ENCODE measurements at places on chromosomes 12 and 14.

GRCh38 chr14:100428727-100429126, 105.6 kb downstream of the SLC25A47 start:
- DNase-seq = no peak

DNA sequence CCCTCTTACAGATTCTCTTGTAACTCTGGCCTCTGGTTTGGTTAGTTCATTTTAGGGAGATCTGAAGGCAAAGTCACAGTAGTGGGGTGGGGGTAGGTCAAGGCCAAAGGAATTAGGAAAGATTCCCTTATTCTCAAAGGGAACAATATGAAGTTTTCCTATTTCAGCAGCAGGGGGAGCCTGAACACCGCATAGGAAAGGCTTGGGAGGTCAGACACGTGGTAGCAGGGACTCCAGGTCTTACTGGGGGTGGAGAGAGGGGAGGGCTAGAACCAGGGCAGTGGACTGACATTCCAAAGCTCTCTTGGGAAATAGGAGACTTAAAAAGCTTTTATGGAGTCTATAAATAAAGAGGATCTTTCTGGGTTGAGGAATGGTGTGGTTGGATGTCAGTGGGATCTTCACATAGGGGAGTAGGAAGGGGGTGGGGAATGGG, 1.3 kb downstream of the ZC3H10 start:
- no peak for DNase-seq

DNA sequence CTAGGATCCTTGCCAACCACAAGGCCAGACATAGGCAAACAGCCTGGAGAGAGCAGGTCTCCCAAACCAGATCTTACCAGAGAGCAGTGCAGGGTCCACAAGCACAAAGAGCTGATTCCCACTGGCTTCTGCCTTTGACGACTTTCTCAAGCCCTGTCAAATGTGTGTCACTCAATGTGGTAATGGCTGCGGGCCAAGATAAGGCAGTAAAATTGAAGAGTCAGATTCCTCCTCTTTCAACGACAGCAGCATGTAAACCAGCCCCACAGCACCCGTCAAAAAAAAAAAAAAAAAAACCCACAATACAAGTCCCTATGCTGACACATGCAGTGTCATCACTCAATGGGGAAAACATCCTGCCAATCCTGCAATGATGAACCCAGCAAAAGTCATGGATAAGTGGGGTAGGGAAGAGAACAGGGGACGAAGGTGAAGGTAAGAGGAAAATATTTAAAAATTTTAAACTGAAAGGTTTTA, at the start of gene STON2:
Gene STON2 (minus strand): TSS at position 123 of the 477 bp plus-strand sequence. CDS start 1,942 bp downstream, outside the sequence.
- DNase-seq = no peak

DNA sequence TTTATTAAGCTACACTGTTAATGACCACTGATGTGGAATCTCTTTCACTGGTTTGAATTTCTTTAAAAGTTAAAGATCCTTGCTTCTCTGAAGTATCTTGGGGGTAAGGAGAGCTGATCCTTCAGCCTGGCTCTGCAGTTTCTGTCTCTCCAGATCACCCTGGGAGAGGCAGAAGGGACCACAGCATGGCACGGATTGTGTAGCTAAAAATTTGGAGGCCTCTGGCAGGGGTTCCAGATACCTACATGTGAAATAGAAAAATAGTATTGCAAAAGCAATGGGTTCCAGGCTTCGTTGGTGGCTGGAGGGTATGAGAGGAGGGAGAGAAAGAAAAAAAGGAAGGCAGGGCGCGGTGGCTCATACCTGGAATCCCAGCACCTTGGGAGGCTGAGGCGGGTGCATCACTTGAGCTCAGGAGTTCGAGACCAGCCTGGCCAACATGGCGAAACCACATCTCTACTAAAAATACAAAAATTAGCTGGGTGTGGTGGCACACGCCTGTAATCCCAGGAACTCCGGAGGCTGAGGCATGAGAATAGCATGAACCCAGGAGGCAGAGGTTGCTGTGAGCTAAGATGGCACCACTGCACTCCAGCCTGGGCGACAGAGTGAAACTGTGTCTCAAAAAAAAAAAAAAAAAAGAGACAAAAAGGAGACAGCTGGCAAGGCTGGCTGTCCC, 3.4 kb downstream of the CHST11 start:
- DNase-seq = no peak

DNA sequence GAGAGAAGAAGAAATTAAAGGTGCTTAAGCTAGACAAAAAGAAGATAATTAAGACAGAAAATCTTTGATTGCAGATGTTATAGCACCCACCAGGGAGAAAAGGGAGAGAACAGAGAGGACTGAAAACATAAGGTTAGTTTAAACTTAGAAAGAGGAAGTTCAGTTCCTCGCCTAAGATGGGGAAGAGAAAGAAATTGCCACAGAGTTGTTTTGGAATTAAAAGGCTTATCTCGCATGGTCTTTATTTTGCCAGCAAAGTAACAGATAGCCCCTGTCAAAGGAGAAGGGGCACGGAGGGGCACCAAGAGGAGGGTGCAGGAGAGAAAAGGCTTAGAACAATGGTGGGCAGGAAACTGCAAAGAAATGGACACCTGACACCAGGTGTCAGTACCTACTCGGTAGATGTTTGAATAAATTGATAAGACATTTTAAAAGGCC, 17.8 kb upstream of the OXA1L start:
- no peak for DNase-seq

- DNase-seq = no peak
Observed at GRCh38 chr14:26601856-26602255, 4.0 kb upstream of the NOVA1 start.

Measured in omental fat pad (tissue), 4 donors.